ENCODE measurements at places on chromosomes 12 and 14. TPM values are rescaled to one million over a fixed set of nuclear protein-coding genes. Genes with fewer than 3 reads are reported as not detected.

Gene RNF212B
- not detected for total RNA-seq

Gene PRKAB1
- 63.7 TPM for total RNA-seq

Gene TMEM229B
- 1.0 TPM for total RNA-seq

Gene C1QL4
- not detected for total RNA-seq

Gene CLEC6A
- total RNA-seq = not detected

- DNase-seq = no peak
Observed at GRCh38 chr14:77151918-77152588, 10.5 kb upstream of the ZDHHC22 start.

DNA sequence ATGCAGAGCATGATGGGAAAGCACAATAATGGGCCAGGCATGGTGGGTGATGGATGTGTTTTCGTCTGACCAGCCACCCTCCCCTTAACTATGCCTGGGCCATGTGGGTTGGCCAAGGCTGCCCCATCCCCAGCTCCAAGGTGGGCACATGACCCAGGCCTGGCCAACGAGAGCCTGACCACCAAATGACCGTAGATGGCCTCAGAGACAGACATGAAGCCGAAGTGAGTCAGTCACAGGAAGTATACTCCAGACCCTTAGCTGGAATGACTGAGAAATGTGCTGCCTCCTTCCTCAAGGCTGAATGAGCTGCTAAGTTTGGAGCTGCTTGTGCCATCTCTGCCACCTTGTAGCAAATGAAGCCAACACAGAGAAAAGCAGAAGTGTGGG is 233.6 kb downstream of the BCL11B start:
- DNase-seq = no peak

GRCh38 chr14:101835566-101835965 is 74.1 kb downstream of the PPP2R5C start:
- DNase-seq = no peak

- no peak for DNase-seq
Observed at GRCh38 chr12:47965581-47965980, 2.2 kb downstream of the TMEM106C start.

DNA sequence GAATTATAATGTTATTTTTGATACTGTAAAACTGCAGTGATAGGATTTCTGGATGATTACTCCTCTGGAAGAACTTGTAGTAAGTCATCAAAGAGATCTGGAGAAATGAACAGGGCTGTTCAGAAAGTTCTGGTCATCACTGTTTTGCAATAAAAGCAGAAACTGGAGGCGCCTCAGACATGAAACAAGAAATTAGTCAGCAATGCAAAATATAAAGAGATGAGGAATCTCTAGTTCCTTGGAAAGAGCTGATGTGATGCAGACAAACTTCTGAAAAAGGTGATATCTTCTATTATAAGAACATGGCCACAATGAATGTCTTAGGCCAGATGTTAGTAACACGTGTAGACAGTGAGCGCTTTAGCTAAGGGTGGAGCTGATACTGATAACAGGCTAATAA is 9.5 kb downstream of the ACIN1 start:
- DNase-seq = no peak

DNA sequence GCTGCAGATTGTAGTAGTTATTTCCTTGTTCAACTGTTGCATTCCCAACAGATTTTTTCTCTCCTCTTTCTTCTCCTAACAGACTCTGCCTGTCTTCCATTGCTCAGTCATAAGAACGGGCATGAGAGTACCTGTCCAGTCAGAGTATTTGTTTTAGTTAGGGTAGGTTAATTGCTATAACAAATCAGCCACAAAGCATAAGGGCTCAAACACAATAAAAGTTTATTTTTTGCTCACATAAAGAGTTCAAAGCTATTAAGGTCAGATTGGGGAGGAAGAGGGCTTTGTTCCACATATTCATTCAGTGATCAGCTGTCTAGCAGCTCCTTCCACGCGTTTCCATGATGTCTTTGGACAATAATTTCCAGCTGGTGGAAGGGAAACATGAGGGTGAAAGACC is 92.8 kb upstream of the PLXNC1 start:
- no peak for DNase-seq

- DNase-seq = no peak
Observed at GRCh38 chr14:60537663-60538062, 28.7 kb downstream of the SIX6 start.

GRCh38 chr12:101678081-101678480 is 19.4 kb upstream of the CHPT1 start:
- no peak for DNase-seq

DNA sequence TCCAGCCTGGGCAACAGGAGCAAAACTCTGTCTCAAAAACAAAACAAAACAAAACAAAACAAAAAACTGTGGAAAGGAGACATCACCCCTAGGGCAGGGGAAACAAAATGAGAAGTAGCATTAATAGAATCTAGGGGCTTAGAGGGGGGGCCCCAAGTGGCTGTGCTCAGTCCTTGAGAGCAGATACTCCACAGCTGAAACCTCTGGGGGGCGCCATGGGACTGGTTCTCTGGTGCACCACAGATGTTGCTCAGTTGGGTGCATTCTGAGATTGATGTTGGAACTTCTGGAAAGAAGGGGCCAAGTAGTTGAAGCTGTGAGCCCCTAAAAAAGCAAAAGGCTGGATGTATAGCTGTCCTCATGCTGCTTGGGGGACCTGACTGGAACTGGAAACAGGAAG is 11.8 kb upstream of the SYNE2 start:
- DNase-seq = no peak

DNA sequence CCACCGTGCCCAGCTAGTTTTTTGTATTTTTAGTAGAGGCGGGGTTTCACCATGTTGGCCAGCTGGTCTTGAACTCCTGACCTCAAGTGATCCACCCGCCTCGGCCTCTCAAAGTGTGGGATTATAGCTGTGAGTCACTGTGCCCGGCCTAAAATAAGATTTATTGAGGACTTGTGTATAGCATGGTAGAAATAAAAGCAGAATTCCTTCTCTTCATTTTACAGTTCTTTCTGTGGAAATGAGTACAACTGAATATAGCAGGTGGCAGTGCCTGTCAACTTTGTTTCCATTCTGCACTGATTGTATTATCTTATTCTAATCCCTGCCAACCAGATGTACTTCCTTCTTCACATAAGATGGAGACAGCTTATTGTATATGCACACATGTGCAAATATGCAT is 41.0 kb downstream of the DIP2B start:
- DNase-seq = no peak

DNA sequence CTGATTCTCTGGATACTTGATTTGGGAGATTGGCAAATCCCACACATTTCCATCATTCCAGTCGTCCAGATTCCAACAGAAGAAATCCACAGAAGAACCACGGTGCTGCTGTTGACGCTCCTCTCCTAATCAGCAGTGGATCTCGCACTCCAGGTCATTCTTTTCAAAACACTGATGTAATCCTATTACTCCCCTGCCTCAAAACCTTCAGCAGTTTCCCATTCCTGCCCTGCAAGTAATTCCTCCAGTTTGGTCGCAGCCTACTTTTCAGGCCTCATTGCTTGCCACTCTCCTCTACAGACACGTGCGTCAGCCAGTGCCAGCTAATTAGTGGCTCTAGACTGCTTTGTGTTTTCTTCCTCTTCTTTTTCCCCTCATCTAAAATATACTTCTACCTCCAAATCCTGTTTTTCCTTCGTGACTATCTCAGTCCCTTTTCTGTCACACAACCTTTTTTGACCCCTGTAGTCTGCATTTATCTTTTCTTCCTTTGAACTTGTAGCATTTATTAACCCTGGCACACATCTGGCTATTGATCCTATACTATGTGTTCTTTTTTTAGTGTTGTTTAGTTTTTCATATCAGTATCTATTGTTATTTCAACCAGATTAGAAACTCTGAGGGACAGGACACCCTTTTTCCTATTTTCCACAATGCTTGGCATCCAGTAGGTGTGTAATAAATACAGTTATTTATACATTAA is 36.8 kb downstream of the PRORP start:
- DNase-seq = no peak

- no peak for DNase-seq
Observed at GRCh38 chr12:104627231-104627989, 170.7 kb downstream of the CHST11 start.

DNA sequence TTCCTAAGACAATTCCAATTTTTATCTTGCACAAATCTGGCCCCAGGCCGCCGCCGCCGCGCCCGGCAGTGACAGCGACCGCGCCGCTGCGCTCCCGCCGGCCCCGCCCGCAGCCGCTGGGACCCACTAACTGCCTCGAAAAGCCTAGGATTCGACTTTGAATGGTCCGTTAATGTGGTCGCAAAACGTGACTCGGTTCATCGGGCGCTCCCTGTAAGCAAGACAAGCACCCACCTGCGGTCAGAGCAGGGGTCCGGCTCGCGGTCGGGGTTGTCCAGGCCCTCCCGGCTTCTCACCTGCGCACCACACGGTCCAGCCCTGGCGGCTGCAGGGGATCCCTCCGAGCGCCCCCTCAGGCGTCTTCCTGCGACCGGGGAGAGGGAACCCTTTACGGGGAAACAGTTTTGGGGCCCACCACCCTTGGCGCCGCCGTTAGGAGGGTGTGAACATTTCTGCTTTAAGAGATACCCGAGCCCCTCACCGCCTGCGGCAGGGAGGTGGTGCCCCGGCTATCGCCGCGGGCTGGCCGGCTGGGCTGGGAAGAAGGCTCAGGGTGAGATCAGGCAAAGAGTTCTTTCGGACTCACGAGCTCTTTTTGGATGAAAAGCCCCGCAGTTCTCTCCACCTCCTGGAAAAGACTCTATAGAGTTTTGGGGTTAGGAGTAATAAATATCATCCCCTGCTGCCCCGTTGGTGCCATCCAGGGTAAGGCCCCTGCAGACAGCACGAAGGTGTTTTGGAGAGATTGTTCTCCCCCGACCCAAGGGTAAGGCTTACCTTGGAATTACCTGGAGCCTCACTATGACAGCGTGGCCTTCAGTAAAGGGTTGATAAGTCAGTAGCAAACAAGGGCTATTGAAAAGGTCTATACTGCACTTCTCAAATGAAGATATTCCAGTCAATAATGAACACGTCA is 13.6 kb upstream of the FOXJ2 start:
- DNase-seq = no peak

GRCh38 chr12:54024127-54024526 is 4.1 kb upstream of the HOXC6 start:
- no peak for DNase-seq

DNA sequence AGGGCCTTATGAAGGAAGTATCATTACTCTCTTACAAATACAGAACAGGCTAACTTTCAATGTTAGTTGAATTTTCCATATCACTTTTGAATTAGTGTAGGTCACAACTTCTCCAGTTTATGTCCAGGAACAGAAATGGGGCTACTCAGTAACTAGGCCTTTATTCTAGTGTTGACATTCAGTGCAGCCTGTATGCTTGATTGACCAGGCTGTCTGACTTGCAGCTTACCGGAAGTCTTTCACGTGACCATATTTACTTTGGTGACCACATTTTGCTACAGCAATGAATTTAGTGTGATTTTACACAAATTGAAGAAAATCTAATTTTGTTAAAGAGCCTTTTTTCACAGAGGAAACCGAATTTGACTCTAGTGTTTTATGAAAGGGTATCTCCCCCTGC is 12.4 kb downstream of the MTERF2 start:
- no peak for DNase-seq

DNA sequence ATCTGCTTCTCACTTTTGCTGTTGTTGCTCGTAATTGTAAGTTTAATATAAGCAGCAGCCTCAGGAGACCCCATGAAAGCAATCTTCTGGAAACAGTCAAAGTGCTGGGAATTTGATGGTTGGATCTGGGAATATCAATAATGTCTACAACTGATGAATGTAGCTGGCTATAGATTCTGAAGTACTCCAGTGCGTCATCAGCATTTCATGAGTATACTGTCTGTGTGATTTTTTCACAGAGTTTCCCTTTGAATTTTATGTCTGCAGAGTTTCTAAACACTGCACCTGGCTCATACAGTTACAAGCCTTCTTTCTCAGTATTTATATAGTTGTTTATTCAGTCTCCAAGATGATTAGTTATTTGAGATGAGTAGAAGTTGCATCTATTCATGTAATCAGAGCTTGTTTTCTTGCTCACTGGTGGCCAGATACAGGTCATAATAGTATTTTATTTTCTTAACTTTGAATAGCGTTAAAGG is 222.3 kb downstream of the RAD51B start:
- no peak for DNase-seq

DNA sequence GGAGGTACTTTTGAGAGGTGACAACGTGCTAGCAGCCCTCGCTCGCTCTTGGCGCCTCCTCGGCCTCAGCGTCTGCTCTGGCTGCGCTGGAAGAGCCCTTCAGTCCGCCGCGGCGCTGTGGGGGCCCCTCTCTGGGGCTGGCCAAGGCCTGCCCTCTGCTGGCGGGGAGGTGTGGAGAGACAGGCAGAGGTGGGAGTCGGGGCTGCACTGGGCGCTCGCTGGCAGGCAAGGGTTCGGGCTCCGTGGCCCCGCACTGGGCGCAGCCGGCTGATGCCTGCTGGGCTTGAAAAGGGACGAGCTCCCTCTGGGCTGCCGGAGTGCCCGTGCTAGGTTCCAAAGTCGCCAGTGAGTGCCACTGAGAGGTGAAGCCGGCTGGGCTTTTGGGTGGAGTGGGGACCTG is 580.0 kb downstream of the DIO2 start:
- DNase-seq = no peak

DNA sequence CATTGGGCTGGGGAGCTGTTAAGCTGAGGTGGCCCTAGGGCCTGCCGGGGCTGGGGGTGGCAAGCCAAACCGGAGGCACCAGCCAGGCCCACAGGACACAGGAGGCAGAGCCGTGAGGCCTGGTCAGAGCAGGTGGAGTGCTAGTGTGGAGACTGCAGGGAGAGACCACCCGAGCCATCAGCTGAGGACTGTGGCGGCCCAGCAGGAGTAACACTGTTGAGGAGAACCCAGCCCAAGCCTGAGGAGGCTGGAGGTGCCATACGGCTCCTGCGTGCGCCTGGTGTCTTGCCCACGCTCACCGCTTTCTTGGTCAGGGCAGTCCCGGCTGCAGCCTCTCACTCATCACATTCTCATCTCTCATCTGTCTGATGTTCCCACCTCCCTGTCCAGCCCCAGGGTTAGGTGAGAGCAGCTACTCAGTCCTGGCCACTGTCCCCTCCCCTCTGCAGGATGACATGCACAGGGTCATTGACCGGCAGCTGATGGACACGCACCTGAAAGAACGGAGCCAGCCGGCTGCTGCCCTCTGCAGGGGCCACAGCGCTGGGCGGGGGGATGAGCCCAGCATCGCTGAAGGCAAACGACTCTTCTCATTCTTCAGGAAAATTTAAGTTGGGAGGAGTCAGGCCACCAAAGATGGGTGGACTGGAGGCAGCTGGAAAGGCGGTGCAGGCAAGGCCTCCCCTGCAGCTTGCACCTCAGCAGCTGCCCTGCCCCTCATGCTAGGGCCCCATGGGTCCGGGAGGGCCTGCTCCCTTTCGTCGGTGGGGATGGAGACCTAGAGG is 23.8 kb downstream of the RAB35 start:
- DNase-seq = no peak

- DNase-seq = no peak
Observed at GRCh38 chr14:90894241-90894640, 78.0 kb upstream of the TTC7B start.

All from activated naive CD4-positive, alpha-beta T cell treated with anti-CD3 and anti-CD28 coated beads, Interleukin-2, amount 50 U/mL, for 72 hours (primary cell).